ENCODE measurements at places on chromosomes 5 and 9.

GRCh38 chr5:141965071-141965470 lies 3.8 kb upstream of the RNF14 start:
- DNase-seq, result no peak

DNA sequence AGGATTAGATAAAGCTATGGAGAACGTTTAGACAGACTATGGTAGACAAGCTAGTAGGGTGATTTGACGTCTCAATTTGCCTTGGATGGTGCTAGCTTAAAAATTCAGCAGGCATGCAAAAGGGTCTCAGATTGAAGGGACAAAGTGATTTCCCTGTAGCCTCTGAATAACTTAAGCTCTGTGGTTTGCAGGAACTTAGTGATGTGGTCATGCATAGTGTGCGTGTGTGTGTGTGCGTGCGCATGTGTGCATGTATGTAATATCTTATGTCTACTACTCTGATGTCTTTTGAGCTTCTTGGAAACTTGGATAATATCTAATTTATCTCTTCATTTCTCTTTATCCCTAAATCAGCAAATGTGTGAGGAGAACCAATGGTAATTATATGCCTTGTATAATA lies 183.6 kb upstream of the TNC start:
- no peak for DNase-seq

DNA sequence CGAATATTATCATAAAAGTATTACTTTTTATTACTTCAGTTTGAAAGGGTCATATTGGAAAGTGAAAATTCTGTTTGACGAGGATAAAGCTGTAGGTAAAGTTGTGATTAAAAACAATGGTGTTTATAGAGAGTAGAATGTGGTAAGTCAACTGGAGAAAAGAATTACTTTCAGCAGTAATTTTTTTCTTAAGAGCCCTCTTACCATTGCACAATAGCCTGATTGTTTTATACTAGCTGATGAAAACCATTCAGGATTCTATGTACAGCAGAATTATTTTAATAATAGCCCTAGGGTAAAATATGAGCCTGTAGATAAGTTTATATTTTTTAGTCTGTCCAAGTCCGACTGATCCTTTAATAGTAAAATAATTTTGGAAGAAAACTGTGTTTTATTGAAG lies 16.6 kb downstream of the CDC42SE2 start:
- DNase-seq, result no peak

- DNase-seq, result no peak
These were observed 50.3 kb downstream of the MTAP start for GRCh38 chr9:21852754-21853153.
